Endothelial cell of umbilical vein (primary cell): ENCODE measurements at places on chromosomes 12 and 14. TPM values are rescaled to one million over a fixed set of nuclear protein-coding genes. Genes with fewer than 3 reads are reported as not detected.

DNA sequence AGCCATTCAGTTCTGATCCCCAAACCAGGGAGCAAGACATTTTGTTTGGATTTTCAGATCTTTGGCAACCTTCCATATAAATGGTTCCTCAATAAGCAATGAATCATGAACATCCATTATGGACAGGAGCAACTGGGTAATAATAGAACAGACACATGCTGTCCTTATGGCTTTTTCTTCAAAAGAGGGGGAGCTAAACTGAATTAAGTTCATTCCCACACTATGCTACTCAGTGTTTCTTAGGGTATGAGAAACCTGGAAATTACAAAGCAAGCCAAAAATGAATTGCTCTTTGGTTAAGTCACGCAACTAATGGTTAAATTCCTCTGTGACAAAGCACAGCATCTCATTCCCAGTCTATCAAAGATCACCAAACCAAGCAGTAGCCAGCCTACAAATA, 51.0 kb downstream of the PTGER2 start:
- DNase-seq, result no peak

GRCh38 chr14:49594347-49595091, 4.2 kb upstream of the LRR1 start:
- DNase-seq, result peak; percentile 93

- no peak for DNase-seq
These were observed 37.6 kb downstream of the SERPINA3 start for GRCh38 chr14:94649543-94650443.

DNA sequence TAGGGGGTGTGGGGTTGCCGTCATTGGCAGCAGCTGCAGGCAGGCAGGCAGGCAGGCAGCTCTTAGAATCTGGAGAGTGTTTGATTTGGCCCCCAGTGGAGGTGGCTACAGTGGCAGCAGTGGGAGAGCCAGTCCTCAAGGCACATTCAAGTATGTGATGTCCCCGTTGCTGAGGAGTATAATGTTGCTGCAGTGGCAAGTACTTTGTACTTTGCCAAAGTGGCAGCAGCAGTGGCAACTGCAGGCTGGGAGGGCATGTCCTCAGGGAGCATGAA, 147.1 kb downstream of the PAPOLA start:
- DNase-seq, result no peak

DNA sequence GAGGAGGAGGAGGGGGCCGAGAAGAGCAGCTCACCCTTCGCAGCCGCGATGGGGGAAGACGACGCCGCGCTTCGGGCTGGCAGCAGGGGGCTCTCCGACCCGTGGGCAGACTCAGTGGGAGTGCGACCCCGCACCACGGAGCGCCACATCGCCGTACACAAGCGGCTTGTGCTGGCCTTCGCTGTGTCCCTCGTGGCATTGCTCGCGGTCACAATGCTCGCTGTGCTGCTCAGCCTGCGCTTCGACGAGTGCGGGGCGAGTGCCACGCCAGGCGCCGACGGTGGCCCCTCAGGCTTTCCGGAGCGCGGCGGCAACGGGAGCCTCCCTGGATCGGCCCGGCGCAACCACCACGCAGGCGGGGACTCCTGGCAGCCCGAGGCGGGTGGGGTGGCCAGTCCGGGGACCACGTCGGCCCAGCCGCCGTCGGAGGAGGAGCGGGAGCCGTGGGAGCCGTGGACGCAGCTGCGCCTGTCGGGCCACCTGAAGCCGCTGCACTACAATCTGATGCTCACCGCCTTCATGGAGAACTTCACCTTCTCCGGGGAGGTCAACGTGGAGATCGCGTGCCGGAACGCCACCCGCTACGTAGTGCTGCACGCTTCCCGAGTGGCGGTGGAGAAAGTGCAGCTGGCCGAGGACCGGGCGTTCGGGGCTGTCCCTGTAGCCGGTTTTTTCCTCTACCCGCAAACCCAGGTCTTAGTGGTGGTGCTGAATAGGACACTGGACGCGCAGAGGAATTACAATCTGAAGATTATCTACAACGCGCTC, 745 bp downstream of the TRHDE start:
- DNase-seq, result no peak

LRIG3 gene
- polyA plus RNA-seq, result 43.8 and 55.7 TPM in 2 replicates

KRT6C gene
- not detected in 2 replicates for polyA plus RNA-seq

DNA sequence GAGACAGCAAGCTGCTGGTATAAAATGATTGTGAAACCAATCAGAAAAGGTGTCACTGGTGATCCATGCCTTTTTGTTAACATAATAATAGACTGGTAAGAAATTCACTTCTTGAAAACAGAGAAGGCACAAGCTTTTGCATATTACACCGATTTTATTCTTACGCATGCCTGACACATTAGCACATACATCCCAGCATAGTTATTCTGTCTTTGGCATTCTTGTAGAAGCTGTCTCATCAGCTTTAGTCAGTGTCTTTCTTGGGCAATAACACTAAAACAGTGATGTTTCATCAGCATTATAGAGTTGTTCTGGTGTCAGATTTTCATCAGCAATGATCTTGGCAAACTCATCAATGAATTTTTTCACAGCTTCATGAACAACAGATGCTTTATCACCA, 283.4 kb upstream of the TMTC1 start:
- DNase-seq, result no peak

DNA sequence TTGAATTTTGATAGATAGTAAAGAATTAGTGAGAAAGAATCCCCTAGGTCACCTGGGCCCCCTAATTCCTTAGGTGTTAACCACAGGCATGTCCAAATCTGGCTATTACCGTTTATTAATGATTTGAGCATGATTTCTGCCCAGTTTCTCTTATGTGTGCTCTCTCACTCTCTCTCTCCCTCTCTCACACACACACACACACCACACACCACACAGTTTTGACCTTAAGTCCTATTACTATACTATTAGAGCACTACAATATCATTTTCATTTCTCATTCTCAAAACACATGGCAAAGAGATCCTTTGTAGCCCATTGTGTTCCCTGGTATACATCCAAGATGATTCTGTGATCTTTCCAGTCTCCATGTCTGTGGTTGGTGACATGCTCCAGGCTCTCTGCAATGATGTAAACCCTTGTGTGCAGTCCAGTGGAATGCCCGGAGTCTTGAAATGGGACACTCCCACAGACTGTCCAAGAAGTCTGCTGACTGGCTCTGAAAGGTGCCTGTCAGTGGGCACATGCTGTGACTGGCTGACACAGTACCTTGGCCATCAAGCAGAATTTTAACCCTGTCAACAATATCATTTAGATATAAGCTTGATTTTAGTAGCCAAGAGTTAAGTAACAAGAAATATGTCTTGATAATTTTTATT, 96.2 kb downstream of the FIGNL2 start:
- peak; percentile 93 for DNase-seq

DNA sequence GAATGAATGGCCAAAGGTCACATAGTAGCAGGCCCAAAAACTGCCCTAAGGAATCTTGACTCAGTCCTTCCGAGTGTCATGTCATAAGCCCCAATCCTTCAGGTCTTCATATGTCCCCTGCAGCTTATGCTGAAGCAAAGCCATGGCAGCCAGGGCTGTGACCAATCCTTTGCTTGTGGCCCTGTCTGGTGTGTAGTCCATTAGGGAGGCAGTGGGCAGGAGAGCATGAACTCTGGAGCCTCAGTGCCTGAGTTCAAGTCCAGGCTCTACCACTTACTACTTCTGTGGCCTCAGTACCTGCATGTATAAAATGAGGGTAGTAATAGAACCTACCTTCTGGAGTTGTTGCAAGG, 20.3 kb downstream of the PLEKHG3 start:
- no peak for DNase-seq

ENDOU gene
- not detected in 2 replicates for polyA plus RNA-seq

SMIM41 gene
- polyA plus RNA-seq, result not detected in 2 replicates

SLC38A1 gene
- 17.2 and 23.6 TPM in 2 replicates for polyA plus RNA-seq

GRCh38 chr14:72476657-72477499, 417.0 kb downstream of the DPF3 start:
- no peak for DNase-seq

ARHGDIB gene
- polyA plus RNA-seq, result 1,200 and 1,245 TPM in 2 replicates

GRCh38 chr12:110234331-110234751, 46.7 kb upstream of the ATP2A2 start:
- DNase-seq, result no peak

GRCh38 chr14:39426605-39427004, 5.6 kb downstream of the FBXO33 start:
- peak; percentile 77 for DNase-seq

DNA sequence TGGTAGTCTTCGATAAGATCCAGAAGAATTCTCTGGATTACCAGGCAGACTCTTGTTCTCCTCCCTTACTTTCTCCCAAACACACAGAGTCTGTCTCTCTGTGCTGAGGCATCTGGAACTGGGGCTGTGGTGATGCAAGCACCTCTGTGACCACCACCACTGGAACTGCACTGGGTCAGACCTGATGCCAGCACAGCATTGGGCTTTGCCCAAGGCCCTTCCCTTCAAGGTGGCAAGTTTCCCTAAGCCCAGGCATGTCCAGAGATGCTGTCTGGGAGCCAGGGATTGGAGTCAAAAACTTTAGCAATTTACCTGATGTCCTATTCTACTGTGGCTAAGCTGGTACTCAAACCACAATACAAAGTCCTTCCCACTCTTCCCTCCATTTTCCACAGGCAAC, 14.6 kb upstream of the TMPRSS12 start:
- DNase-seq, result no peak

KRT72 gene
- polyA plus RNA-seq, result not detected in 2 replicates

MANSC1 gene
- polyA plus RNA-seq, result 24.8 and 37.0 TPM in 2 replicates

C12orf50 gene
- not detected in 2 replicates for polyA plus RNA-seq

- no peak for DNase-seq
These were observed 34.6 kb upstream of the ANKRD9 start for GRCh38 chr14:102544046-102544746.

FBLN5 gene
- 33.1 and 35.7 TPM in 2 replicates for polyA plus RNA-seq

GRCh38 chr12:52423035-52423434, 11.1 kb downstream of the KRT75 start:
- DNase-seq, result no peak

- DNase-seq, result peak; percentile 16
These were observed 4.5 kb downstream of the HOXC10 start for GRCh38 chr12:53989227-53990113.

- DNase-seq, result no peak
These were observed 12.8 kb downstream of the ACADS start for GRCh38 chr12:120738252-120739030.

TEAD4 gene
- 34.4 and 38.4 TPM in 2 replicates for polyA plus RNA-seq

LEMD3 gene
- polyA plus RNA-seq, result 4.6 and 7.4 TPM in 2 replicates

DNA sequence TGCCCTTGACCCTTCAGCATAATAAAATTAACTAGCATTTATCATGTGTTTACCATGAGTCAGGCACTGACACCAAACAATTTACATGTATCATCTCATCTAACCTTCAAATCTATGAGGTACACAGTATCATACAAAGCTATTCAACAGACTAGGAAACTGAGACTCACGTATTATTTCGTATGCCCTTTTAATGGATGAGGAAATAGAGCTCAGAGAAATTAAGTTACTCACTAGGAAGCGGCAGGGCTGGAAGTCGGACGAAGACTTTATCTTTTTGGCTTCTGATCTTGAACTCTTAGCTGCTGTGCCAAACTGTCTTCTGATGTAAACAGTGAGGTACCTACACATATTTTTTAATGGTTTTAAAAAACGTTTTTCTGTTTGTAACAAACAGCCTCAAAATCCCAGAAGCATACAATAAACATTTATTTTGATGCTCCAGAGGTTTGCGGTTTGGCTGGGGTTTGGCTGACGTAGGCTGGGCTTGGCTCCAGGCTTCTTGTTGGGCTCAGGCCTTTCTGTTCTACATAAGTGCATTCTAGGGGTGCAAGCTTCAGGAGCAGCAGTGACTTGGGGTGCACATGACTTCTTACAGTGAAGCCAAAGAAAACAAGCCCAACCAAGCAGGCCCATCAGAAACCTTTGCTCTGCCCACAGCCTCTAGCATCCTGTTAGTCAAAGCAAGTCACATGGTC, 184.7 kb downstream of the TBX5 start:
- DNase-seq, result no peak

DNA sequence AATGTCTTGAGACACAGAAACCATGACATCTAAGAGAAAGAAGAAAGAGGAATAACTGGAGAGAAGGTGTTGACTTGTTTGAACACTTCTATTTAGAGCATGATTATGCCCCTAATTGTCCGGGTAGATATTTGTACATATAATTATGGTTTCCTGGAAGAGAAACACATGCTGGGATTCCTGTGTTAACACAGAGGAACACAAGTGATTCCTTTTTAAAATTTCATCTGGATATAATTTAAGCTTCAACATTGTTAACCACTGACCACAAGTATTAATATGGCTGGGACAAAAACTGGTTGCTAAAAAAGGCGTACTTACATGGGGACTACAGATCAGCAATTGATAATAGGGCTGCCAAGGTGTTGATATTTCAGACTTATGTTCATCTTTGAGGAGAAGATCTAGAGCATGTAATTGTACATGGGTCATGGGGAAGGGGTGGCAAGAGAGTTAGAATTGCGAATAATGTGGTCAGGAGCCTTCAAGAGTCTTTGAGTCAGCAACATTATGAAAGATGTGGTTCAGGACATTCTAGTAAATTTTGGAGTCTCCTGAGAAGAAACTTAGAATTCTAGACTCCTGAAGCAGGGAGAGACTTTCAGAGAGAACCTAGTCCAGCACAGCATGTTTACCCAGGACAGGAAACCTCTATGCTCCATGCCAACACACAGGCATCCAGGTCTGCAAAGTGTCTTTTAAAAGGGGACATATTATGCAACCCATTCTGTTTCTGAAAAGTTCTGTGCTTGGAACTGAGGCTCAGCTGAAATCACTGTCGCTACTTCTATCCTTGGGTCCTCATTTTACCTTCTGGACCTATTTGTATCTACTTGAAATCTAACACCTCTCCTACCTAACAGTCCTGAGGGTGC, 56.5 kb downstream of the SLC38A1 start:
- DNase-seq, result no peak

- DNase-seq, result no peak
These were observed 115.9 kb downstream of the UNC79 start for GRCh38 chr14:93546642-93547041.

PRPH gene
- polyA plus RNA-seq, result not detected in 2 replicates

- DNase-seq, result no peak
These were observed 142.8 kb downstream of the LRFN5 start for GRCh38 chr14:41749429-41749828.

NOC4L gene
- 19.4 and 20.7 TPM in 2 replicates for polyA plus RNA-seq

DNA sequence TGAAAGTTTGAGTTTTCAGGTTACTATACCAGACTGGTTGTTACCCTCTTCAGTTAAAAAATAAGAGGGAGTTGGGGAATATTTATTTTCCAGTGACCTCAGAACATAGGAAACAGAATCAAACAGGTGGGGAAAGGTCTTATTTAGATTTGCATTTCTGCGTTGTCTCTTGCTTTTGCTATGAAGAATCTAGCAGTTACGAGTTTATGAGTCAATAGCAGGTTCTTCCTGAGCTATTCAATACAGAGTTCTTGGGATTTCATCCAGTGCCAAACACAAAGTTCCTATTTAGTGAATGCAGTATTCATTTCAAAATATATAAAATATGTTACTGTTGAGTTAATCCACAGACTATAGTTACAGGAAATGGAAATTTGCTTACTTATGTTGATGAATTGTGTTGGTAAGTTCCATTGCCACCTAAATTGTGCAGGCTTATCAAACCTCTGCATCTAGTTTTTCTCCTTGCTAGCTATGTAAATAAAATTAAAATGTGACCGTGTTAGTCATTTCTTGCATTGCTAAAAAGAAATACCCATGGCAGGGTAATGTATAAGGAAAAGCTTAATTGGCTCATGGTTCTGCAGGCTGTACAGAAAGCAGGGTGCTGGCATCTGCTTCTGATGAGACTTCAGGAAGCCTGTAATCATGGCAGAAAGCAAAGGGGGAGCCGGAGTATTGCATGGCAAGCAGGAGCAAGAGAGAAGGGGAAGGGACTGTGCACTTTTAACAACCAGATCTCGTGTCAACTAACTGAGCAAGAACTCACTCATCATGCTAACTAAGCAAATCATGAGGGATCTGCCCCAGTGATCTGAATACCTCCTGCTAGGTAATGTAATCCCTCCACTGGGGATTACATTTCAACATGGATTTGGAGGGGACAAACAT, 110.2 kb downstream of the KTN1 start:
- DNase-seq, result peak; percentile 73

CSAD gene
- 24.0 and 24.4 TPM in 2 replicates for polyA plus RNA-seq
